ENCODE measurements at places on chromosomes 11 and 22.
A peak's percentile ranks its signal among the peaks of the same experiment; 100 is the strongest.

- no peak for DNase-seq
Measured at GRCh38 chr11:43908683-43909082, 28.1 kb downstream of the ALKBH3 start.

DNA sequence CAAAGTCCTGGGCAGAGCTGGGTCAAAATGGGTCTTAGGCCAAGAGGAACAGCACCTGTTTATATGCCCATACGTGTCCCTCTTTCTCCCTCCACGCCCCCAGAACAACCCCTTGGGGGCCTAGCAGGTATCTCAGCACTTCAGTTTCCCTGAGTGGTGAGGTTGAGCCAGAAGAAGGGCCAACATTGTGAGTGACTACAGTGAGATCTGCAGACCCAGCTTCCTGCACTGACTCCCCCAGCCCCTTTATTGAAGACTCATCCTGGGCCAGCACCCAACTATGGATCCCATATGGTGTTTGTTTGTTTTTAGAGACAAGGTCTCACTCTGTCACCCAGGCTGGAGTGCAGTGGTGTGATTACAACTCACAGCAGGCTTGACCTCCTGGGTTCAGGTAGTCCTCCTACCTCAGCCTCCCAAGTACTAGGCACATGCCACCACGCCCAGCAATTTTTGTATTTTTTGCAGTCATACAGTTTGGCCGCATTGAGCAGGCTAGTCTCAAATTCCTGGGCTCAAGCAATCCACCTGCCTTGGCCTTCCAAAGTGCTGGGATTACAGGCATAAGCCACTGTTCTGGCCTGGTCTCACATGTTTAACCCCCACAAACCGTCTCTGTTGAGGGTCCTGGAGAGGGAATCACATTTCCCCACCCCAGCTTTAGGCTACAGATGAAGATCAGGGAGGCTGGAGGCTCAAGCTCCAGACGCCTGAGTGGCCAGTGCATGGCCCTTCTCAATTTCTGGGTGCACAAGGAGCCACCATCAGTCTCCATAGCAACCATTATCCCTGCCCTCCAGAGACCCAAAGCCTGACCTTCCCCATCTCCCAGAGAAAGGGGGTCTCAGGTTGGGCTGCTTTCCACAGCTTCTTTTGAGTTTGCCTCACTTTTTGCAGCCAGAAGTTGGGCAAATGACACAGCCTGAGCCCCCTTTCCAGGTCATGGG lies 1.7 kb upstream of the LARGE2 start:
- no peak for DNase-seq

DNA sequence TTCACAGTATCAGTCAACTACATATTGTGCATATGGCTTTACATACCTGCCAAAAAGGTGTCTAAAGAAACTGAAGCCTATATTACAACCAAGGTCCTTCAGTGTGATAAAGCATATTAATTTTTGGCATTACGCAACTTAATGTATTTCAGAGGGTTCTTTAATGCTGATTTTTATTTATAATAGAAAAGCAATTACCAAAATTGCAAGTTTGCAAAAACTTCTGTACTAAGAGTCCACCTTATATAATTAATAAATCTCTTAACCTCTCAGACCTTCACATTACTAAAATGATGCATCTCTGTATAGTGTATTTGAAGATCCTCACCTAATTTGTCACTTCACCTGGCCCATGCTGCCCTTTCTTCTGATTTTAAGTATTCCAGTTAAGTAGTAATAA lies 128.6 kb downstream of the GUCY1A2 start:
- DNase-seq, result no peak

GRCh38 chr11:62573592-62574362 lies at the start of gene EEF1G:
Gene EEF1G, minus strand, starts transcription at chr11:62573891. Its CDS starts 49 bp downstream, at chr11:62573842.
- peak; percentile 94 for DNase-seq

GRCh38 chr22:21858025-21858764 lies 9.2 kb downstream of the MAPK1 start:
- DNase-seq, result no peak

- DNase-seq, result no peak
Measured at GRCh38 chr11:126268361-126268707, 361 bp downstream of the SRPRA start.

- no peak for DNase-seq
Measured at GRCh38 chr11:96082002-96082899, 158.3 kb upstream of the MTMR2 start.

GRCh38 chr11:134781380-134781866 lies 369.4 kb upstream of the B3GAT1 start:
- no peak for DNase-seq

DNA sequence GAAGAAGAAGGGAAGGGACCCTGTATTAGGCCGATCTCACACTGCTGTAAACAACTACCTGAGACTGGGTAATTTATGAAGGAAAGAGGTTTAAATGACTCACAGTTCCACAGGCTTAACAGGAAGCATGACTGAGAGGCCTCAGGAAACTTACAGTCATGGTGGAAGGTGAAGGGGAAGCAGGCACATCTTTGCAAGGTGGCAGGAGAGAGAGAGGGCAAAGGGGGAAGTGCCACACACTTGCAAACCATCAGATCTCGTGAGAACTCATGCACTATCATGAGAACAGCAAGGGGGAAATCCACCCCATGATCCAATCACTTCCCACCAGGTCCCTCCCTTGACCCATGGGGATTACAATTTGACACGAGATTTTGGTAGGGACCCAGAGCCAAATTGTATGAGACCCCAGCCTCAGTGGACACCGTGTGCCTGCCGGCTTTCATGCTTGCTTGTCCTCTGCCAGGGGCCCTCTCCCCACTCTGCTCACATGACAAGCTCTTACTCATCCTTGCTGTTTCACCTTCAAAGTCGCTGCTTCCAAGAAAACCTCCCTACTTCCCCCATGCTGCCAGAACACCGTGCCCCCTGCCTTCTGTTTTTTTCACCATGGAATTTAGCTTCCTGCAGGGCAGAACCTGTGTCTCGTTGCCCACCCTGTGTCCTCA lies 23.3 kb upstream of the PPFIA1 start:
- no peak for DNase-seq

DNA sequence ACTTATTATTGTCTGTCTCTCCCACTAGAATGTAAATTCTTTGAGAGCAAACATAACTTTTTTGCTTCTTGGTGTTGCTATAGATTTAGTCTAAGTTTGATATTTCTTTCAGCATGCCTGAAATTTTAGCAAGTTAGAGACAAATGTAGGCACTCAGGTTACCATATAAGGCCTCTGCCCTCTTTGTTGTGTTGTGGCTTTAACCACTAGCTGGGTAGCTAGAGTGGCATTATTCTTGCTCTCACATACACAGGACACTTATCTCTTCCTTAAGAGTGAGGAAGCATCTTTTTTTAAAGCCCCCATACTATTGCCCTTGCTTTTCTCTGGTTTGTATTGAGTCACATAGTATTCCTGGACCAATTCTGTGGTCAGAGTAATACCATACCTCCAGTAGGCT lies 11.2 kb downstream of the ZBED5 start:
- DNase-seq, result no peak
